ENCODE measurements at places on chromosomes 2 and 18.

DNA sequence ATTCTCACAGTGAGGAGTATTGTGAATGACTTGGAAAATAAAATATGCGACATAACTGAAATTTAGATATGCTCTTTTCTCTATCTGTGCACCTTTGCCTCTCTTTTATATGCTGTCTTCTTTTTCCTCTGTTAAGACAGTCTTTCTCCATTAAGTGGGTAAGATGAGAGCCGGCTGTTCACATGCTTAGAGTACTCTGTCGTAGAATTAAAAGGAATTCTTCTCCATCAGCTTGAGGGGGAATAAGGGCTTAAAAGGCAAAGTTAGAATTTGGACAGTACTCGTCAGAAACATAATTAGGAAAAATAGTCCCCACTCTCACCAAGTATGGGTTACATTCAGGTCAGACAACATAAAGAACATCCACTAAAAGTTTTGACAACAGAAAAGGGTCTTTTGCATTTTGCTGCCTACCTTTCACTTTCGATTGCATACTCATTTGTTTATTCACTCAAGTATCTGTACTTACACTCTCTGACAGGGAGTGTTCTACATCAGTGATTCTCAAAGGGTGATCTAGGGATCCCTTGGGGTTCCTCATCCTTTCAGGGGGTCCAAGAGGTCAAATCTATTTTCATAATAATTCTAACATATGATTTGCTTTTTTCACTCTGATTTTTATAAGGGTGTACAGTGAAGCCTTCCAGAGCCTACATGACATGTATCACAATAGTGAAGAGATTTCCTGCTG is 48.0 kb downstream of the ARHGAP15 start:
- no peak for DNase-seq
- no peaks in the 10 kb centered on the region for H3K4me1 ChIP-seq
- peak overlapping the region; percentile 45 for H3K27ac ChIP-seq
- H3K4me3 ChIP-seq = peak overlapping the region; percentile 24

GRCh38 chr2:28356095-28356911 is 36.4 kb upstream of the FOSL2 start:
- peaks cover 37% of the 10 kb centered on the region for H3K4me1 ChIP-seq
- H3K36me3 ChIP-seq = no peaks in the 10 kb centered on the region
- no peak overlapping the region for H3K4me3 ChIP-seq
- DNase-seq = peak; percentile 95
- peak overlapping the region; percentile 87 for H3K27ac ChIP-seq

DNA sequence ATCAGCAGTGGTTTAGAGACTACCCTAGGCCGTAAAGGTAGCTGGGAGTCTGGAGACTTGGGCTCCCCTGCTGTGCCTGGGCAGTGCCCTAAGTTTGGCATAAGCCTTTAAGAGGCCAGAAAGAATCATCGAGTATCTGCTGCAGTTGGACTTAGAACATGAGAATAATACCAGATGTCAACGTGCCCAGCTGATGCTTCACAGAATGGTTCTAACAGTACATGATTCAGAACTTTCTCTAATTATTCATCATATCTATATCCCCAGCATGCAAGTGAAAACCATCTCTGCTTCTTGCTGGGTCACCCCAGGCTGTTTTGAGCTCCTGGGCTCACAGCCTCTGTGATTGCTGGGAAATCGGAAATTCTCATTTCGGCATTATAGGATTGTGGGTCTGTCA is 118.1 kb downstream of the NCK2 start:
- H3K4me1 ChIP-seq = peaks cover 19% of the 10 kb centered on the region
- peak overlapping the region; percentile 52 for H3K27ac ChIP-seq
- no peaks in the 10 kb centered on the region for H3K36me3 ChIP-seq
- no peak overlapping the region for H3K4me3 ChIP-seq
- DNase-seq = no peak
- no peaks in the 10 kb centered on the region for H3K27me3 ChIP-seq

- no peaks in the 10 kb centered on the region for H3K36me3 ChIP-seq
- no peak overlapping the region for H3K27ac ChIP-seq
- DNase-seq = no peak
- H3K4me1 ChIP-seq = no peaks in the 10 kb centered on the region
- peaks cover 61% of the 10 kb centered on the region for H3K27me3 ChIP-seq
Measured at GRCh38 chr2:15784106-15784885, 156.1 kb upstream of the MYCN start.

DNA sequence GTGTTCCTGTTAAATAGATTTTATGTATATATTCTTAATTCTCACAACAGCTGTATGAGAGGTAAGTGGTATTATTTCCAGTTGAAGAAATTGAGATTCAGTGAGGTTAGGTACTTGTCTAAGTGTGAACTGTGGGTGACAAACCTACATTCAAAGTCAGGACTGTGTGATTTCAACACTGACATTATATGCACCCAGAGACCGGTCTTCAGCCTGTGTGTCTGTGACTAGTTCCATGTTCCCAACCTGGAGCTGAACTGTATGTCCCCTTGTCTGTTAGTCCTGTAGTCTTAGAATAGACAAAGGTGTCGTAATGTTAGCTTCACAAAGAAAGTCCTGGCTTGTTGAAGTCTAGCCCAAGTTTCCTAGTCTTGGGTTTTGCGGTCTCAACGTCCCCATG is 17.4 kb downstream of the PLEKHB2 start:
- H3K27me3 ChIP-seq = no peaks in the 10 kb centered on the region
- H3K4me1 ChIP-seq = peaks cover 5% of the 10 kb centered on the region
- no peak overlapping the region for H3K27ac ChIP-seq
- no peak for DNase-seq
- H3K4me3 ChIP-seq = no peak overlapping the region

GRCh38 chr2:146818122-146818521 is 1026.7 kb upstream of the ACVR2A start:
- H3K27ac ChIP-seq = no peak overlapping the region
- H3K36me3 ChIP-seq = no peaks in the 10 kb centered on the region
- H3K27me3 ChIP-seq = no peaks in the 10 kb centered on the region
- no peaks in the 10 kb centered on the region for H3K4me1 ChIP-seq

DNA sequence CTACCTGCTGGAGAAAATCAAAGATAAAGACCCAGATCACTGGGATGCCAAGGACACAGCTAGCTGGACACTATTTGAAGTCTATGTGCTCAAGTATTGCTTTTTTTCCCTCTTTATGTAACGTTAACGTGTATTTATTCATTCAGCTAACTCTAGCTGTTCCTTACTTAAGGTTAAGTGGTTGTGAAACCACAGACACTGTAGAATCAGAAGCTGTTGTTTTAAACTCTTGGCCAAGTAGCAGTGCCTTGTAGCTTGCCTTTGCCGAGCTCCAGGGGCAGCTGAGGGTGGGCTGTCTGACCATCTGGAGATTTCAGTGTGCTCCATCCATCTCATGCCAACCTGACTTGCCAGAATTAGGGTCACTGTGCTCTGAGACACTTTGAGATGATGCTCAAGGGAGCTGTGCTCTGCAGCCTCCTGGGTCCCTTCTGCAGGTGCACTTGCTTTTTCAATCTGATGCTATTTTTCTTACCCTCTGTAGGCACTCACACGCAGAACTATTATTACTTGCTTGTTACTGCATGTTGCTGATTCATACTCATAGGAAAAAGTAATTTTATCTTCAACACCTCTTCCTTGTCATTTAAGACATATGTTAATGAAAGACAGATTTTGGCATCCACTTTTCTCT is 116.2 kb downstream of the METTL8 start:
- H3K4me3 ChIP-seq = no peak overlapping the region
- H3K27ac ChIP-seq = peak overlapping the region; percentile 21
- no peak for DNase-seq
- H3K4me1 ChIP-seq = no peaks in the 10 kb centered on the region
- no peaks in the 10 kb centered on the region for H3K36me3 ChIP-seq
- no peaks in the 10 kb centered on the region for H3K27me3 ChIP-seq

DNA sequence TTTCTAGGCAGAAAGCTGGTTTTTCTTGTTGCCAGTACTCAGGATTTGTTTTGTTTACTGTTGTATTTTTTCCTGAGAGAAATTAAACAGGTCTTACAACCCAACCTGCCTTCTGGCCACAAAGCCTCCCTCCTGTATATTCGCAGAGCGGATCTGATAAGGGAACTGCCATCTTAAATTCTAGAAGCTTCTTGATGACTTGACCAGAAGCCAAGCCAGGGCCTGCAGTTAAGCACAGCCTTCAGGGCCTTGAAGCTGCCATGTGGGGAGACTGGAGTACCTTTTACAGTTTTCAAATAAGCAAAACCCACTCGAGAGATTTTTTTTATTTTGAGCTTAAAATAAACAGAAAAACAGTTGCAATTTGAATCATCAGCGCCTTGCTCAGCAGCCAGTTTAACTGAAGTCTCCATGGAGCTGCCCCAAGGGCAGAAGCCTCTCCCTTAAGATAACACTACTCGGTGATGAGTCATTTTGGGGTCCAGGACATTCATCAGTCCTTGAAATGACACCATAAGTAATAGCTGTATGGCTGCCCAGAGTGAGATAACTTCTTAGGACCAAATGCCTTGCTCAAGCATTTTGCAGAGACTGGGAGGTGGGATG is 51.5 kb upstream of the PHLPP1 start:
- H3K36me3 ChIP-seq = no peaks in the 10 kb centered on the region
- DNase-seq = no peak
- H3K4me1 ChIP-seq = no peaks in the 10 kb centered on the region
- no peaks in the 10 kb centered on the region for H3K27me3 ChIP-seq

DNA sequence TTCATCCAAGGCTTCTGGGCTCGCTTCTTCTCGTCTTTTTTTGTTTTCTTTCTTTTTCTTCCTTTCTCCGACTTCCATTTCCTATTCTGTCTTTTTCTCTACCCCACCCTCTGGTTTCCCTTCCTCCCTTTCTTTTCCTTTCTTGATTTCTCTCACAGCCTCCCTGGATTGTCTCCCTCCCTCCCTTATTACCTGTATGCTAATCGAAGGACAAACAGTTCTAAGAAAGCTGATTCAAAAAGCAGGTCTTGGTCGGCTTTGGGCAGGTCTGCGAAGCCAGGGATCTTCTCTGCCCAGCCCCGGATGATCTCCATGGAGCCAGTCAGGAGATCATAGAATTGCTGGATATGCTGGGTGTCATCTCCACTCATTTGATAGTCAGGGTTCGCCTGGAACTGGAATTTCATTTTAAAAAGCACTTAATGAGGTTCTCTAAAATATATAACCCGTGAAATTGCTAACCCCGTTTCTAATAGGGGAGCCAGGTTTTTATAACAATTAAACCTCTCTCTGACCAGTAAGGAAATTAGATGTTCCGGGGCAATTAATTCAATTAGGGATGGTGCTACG is 5.9 kb downstream of the NR4A2 start:
- H3K4me3 ChIP-seq = no peak overlapping the region
- H3K36me3 ChIP-seq = peaks cover 49% of the 10 kb centered on the region
- no peaks in the 10 kb centered on the region for H3K27me3 ChIP-seq
- no peak for DNase-seq

DNA sequence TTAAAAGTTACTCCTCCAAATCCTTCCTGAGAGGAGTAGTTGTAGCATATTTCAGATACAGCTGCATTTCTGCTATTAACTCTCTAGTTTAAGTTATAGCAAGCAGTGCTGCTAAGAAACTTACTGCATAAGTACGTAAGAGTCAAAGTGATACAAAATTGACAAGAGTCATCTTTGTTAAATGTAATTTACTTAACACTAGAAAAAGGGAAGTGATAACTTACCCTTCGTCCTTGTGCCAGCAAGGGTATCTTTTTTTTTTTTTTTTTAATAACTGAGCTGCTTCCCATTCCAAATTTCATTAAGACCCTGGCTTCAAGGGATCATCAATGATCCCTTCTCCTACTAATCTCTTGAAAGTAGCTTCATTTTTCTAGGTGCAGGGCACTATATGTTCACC is 493.0 kb downstream of the PLCL1 start:
- DNase-seq = no peak
- no peaks in the 10 kb centered on the region for H3K36me3 ChIP-seq
- H3K27me3 ChIP-seq = no peaks in the 10 kb centered on the region
- H3K27ac ChIP-seq = no peak overlapping the region
- no peaks in the 10 kb centered on the region for H3K4me1 ChIP-seq

DNA sequence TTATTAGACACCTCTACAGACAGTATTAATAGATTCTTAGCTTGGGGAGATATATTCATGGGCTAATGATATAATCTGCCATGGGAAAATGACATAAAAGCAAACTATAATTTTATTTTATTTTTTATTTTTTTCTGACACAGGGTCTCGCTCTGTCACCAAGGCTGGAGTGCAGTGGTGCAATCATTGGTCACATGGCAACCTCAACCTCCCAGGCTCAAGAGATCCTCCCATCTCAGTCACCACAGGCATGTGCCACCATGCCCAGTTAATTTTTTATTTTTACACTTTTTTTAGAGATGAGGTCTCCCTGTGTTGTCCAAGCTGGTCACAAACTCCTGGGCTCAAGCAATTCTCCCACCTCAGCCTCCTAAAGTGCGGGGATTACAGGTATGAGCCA is 39.3 kb downstream of the RTN4 start:
- H3K27me3 ChIP-seq = no peaks in the 10 kb centered on the region
- no peak overlapping the region for H3K4me3 ChIP-seq
- no peak for DNase-seq
- H3K27ac ChIP-seq = peak overlapping the region; percentile 81
- H3K36me3 ChIP-seq = no peaks in the 10 kb centered on the region
- H3K4me1 ChIP-seq = peaks cover 65% of the 10 kb centered on the region

DNA sequence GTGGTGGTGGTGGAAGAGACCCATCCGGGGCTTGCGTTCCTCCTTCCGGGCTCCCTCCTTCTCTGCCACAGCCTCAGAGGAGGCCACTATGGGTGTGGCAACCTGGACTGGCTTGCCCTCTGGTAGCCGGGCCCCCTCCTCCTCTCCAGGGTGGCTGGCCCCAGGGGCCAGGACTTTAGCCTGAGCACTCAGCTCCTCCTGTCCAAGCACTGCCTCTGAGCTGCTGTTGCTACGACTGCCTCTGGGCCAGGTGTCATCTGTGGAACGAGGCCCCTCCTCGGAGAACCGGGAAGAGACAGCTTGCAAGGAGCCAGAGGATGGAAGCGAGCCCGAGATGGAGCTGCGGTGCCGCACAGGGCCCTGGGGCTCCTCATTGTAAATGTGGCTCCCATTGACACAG is 16.7 kb upstream of the SFXN5 start:
- no peaks in the 10 kb centered on the region for H3K27me3 ChIP-seq
- no peak for DNase-seq
- no peak overlapping the region for H3K27ac ChIP-seq
- H3K4me1 ChIP-seq = peaks cover 30% of the 10 kb centered on the region
- peaks cover 15% of the 10 kb centered on the region for H3K36me3 ChIP-seq
